ENCODE measurements at places on chromosomes 7 and 10. TPM values are rescaled to one million over a fixed set of nuclear protein-coding genes. Genes with fewer than 3 reads are reported as not detected.

GRCh38 chr10:32373031-32373430 is 26.1 kb upstream of the EPC1 start:
- DNase-seq: no peak

- DNase-seq: no peak
These were observed 254.1 kb downstream of the ADARB2 start for GRCh38 chr10:1483246-1483645.

- no peak for DNase-seq
These were observed 33.0 kb downstream of the CAMK2B start for GRCh38 chr7:44292420-44292817.

DNA sequence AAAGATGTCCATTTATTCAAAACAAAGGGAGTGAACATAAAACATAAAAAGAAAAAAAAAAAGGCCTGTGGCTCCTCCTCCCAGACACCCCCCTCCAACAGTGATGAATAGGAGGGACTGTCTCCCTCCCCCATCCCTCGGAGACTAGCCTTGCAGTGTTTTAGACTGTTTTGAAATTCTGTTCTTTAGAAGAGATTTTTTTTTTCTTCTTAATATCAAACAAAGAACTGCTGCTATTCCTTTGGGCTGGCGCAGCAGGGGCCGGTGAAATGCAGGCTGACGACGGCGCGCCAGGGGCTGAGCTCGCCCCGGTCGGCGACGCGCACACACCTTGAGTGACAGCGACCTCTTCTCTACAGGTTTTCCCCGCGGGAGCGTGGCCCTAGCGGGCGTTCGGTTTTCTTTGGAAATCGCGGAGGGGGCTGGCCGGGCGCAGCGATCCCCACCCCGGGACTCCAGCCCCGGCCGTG is at the start of gene LANCL2:
Gene LANCL2 (plus strand): TSS at position 133 of the 470 bp plus-strand sequence. CDS start 689 bp downstream, outside the sequence.
- peak; percentile 32 for DNase-seq

GRCh38 chr7:72925546-72926120 is 738 bp downstream of the POM121 start:
- DNase-seq: no peak

GRCh38 chr10:84201244-84201606 is 6.9 kb downstream of the CDHR1 start:
- no peak for DNase-seq

DNA sequence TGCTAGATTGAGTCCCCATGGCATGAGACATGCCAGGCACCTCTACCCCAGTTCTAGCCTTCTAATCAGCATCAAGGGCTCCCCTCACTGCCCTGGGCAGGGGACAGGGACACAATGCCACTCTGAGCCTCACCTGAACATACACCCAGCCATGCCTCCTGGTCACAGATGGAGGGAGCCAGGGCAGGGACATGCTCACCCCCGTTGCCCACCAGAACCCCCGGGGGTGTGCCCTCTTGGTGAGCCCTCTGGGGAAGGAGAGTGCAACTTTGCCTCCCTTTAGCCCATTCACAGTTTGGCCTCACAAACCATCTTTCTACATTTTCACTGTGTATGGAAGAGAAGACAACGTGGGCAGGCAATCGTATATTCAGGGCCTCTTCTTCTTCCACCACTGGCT is 167.2 kb downstream of the LCOR start:
- no peak for DNase-seq

GIMAP8 gene
- polyA plus RNA-seq: 14.3 TPM

COL17A1 gene
- polyA plus RNA-seq: 9.3 TPM

DENND2A gene
- polyA plus RNA-seq: 16.9 TPM

NXPH1 gene
- 0.14 TPM for polyA plus RNA-seq

Measured in urinary bladder (tissue), 4 donors.